ENCODE measurements at places on chromosomes 3 and 15. TPM values are rescaled to one million over a fixed set of nuclear protein-coding genes. Genes with fewer than 3 reads are reported as not detected.

DNA sequence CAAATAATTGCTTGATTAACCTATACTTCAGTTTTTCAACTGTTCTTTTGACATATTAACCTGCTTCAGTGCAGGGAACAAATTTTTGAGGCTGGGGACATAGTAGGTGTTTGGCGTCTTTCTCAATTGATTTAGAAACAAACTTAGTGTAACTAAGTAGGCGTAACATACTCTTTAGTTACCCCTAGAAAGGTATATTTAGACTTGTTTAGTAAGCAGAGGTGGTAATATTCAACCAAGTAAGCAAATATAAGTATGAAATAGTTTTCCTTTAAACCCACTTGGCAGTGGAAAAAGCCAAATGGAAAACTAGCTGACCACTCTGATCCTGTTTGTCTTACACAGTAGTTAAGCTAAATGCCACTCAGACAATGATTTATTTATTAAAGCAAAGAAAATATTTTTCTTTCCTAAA, 113.2 kb downstream of the MBNL1 start:
- no peak for DNase-seq

DNA sequence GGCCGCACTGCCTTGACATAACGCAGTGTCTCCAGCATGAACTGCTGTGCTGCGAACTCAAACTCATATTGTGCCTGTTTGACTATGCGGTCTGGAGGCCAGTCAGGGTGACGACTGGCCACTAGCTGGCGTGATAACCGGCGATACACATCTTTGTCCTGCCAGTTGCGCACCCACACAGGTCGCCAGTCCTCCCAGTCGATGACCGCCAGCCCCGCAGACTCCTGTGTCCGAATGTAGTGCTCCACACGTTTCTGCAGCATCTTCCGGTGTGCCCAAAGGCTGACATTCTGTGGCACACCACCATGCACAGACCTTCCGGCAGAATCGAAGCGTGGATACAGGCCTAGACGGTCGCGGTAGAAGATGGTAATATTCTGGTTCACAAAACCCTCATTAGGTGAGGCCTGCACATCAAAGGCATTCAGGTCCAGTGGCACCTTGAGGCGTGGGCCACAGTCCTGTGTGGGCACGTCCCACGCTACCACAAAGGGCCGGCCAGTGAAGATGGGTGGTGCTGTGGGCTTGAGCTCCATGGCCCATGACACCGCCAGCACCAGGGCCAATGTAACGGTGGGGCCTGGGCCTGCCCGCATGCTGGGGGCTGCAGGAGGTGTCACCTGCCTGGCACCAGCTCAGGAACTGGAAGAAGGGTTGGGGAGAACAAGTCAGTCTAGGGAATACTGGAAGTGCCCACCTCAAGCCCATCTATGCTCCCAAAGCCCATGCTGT, 2.5 kb downstream of the HYAL2 start:
- no peak for DNase-seq

GRCh38 chr3:54215521-54215920, 93.2 kb downstream of the CACNA2D3 start:
- DNase-seq = no peak

DNA sequence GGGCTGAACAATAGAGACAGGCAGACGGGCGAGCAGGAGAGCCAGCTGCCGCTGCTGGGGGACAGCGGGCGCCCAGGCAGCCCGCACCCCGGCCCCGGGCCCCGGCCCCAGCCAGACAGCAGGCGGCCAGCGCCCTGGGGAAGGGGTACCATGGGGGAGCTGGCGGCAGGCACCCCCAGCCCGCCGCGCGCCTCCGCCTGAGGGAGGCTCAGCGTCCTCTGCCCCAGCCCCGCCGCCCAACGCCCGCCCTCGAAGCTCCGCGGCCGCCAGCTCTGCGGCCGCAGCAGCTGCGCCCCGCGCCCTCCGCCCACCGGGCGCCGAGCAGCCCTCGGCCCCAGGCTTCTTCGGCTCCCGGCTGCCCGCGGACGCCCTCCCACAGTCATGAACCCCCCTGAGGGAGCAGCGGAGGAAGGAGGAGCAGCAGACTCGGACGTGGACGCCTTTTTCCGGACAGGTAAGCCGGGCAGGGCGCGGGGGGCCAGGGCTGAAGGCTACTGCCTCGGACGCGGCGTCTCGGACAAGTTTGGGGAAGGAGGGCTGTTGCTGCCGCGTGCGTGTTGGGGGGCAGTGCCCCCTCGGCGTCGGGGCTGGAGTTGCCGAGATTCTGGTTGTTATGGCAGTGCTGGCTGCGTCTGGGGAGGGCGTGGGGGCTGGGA, 41.6 kb upstream of the ROPN1 start:
- DNase-seq = no peak

Gene GOLGA8R
- 1.3 TPM for total RNA-seq

Gene P2RY1
- 0.20 TPM for total RNA-seq
